ENCODE measurements at places on chromosomes 2 and 18.

- no peaks in the 10 kb centered on the region for H3K36me3 ChIP-seq
- peaks cover 7% of the 10 kb centered on the region for H3K27me3 ChIP-seq
- no peak for DNase-seq
- H3K4me3 ChIP-seq, result peak overlapping the region; percentile 78
Measured at GRCh38 chr2:96112501-96113366, 3.6 kb downstream of the ADRA2B start.

GRCh38 chr18:26438980-26439379 lies 109.4 kb downstream of the KCTD1 start:
- no peaks in the 10 kb centered on the region for H3K36me3 ChIP-seq
- H3K4me3 ChIP-seq, result no peak overlapping the region
- no peak for DNase-seq
- H3K27me3 ChIP-seq, result no peaks in the 10 kb centered on the region
- H3K4me1 ChIP-seq, result no peaks in the 10 kb centered on the region
- no peak overlapping the region for H3K27ac ChIP-seq

DNA sequence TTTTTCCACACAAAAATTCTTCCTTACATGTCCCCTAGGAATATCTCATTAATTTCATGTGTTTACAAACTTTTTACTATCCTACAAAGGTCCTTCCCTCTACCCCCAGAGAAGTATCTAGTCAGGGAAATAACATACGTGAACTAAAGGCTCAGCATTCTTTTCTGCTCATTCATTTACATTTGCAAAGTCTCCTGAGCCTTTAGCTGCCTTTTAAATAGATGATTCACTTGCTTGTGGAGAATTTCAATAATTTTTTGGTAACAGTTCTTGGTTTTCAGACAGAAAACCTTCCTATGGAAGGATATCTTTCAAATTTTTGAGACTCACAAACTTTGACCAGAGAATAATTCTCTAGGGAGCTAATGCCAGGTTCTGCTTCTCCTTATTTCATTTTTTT lies 81.5 kb upstream of the RMDN2 start:
- no peak overlapping the region for H3K4me3 ChIP-seq
- no peaks in the 10 kb centered on the region for H3K4me1 ChIP-seq
- DNase-seq, result no peak
- H3K27me3 ChIP-seq, result no peaks in the 10 kb centered on the region

DNA sequence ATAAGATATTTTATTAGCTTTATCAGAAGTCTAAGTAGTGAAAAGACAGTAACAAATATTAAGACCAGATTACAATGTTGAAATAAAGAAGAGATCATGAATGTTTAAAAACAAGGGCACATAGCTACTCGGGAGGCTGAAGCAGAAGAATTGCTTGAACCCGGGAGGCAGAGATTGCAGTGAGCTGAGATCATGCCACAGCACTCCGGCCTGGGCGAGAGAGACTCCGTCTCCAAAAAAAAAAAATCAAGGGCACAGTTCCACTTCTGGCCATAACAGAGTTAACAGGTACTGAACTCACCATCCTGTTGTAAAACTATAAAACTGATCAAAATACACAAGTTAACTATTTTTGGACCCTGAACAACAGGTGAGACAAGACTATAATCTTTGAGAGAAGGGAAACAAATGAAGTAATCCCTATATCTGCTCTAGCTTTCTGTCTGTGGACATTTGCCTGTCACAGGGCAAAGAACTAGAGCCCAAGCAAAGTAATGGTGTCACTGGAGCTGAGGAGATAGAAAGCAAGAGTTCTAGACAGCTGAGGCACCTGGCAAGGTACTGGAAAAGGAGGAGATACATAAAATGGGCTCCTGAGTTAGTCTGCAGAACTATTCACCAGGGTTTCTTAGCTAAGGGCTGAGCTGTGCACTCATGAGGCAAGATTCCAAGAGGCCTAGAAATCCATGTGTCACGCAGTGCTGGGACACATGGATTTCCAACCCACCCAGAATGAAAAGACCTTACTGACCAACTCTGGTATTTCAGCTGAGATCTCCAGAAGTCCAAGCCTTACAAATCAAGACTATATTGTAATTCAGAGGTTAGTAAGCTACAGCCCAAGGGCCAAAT lies 15.2 kb downstream of the MMADHC start:
- no peaks in the 10 kb centered on the region for H3K27me3 ChIP-seq
- no peak overlapping the region for H3K4me3 ChIP-seq
- peak overlapping the region; percentile 70 for H3K27ac ChIP-seq
- peaks cover 3% of the 10 kb centered on the region for H3K4me1 ChIP-seq

DNA sequence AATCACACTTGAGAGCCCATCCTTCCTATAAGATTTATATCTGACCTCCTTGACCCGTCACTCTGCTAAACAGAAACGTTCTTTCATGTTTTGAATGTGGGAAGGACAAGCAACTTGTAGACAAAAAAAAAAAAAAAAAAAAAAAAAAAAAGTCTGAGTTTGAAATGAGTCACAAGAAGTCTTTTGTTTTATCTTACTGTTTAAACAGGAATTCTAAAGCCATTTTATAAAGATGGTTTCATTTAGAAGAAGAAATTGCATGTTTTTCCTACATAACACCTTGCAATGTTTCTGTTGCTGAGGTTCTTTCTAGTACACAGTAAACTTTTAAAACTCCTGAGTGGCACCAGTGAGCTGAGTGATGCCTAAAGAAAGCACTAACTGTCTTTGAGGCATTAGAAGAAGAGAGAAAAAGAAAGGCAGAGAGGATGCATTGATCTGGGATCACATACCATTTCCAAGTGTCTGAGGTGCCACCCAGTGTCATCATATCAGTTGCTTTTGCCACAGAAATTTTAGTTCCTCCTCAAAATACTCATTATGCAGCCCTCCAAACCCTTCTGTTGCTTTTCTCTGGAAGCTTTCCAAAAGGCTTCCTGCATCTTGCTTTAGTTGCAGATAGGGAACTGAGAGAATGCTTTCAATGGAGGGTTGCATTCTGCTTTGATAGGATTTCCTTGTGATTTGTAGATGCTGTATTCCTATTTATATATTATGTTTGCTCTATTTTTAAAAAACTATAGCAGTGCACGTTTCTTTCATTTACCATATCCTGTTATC lies 69.1 kb downstream of the ACVR2A start:
- no peak overlapping the region for H3K27ac ChIP-seq
- no peaks in the 10 kb centered on the region for H3K36me3 ChIP-seq
- H3K27me3 ChIP-seq, result no peaks in the 10 kb centered on the region
- no peak overlapping the region for H3K4me3 ChIP-seq
- DNase-seq, result no peak
- H3K4me1 ChIP-seq, result peaks cover 2% of the 10 kb centered on the region

GRCh38 chr18:36559149-36559857 lies 261.8 kb downstream of the FHOD3 start:
- no peak overlapping the region for H3K4me3 ChIP-seq
- H3K27me3 ChIP-seq, result no peaks in the 10 kb centered on the region
- H3K27ac ChIP-seq, result no peak overlapping the region
- no peak for DNase-seq
- no peaks in the 10 kb centered on the region for H3K4me1 ChIP-seq
- no peaks in the 10 kb centered on the region for H3K36me3 ChIP-seq

Data from ascending aorta (tissue), 2 donors.